IMR-90 (cell line): ENCODE measurements at places on chromosomes 5 and 9. TPM values are rescaled to one million over a fixed set of nuclear protein-coding genes. Genes with fewer than 3 reads are reported as not detected.
A peak's percentile ranks its signal among the peaks of the same experiment; 100 is the strongest.

DNA sequence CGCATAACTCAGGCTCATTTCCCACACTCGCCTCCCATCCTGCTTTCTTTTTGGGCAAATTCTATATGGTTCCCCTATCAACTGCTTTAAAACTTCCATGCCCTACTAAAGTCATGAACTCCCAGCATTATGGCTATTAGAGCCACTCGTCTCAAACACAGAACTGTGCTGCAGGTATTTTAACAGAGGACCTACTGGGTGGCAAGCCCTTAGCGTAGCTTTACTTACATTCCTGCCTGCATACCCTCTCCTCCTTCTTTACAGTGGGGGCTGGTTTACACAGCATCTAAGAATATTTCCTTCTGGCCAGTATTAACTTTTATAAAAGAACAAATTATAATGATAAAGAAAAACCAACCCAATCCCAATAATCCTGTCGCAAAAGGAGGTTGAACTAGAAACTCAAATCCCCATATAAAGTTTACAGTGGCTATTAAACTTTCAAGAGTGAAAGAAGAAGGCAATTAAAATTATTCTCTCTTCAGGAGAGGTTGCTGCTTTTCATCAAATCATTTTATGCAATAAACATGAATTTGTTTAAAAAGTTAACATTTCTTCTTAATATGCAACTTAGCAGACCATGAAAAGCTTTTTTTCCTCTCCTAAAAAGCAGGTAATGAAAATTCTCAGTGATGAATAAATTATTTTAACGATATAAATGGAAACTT, 100.6 kb downstream of the ELAVL2 start:
- no peak overlapping the region for H3K27ac ChIP-seq
- no peaks in the 10 kb centered on the region for H3K27me3 ChIP-seq
- H3K36me3 ChIP-seq, result no peaks in the 10 kb centered on the region

- no peaks in the 10 kb centered on the region for H3K36me3 ChIP-seq
- no peaks in the 10 kb centered on the region for H3K4me1 ChIP-seq
- no peak overlapping the region for H3K4me3 ChIP-seq
- no peak overlapping the region for H3K27ac ChIP-seq
- peaks cover 5% of the 10 kb centered on the region for H3K27me3 ChIP-seq
These were observed 31.3 kb downstream of the ZFAND5 start for GRCh38 chr9:72333709-72334108.

DNA sequence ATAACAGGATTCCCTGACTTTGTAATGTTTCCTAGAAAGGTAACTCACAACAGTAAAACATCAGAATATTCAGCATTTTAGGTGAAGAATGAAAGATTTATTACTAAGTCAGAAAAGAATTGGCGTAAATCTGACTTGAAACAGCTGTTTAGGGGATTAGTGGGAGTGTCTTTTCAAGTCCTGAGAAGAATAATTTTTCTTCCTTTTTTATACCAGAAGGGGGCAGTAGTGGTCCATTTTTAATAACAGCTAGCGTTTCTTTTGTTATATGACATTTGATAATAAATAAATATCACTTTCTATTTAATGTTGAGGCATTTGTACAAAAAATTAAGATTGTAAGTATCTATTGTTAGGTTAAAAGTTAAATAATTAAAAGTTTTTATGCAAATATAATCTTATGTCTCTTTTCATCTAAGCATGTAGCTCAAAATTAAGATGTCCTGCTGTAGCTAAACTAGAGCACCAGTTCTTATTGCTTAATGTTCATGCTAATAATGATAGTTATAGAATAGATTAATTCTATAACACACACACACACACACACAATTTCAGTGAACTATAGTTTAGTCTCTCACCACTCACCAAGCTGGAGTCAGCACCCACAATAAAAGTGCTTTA, 258.7 kb upstream of the ARRDC3 start:
- no peak overlapping the region for H3K27ac ChIP-seq
- peak; percentile 41 for DNase-seq
- no peaks in the 10 kb centered on the region for H3K4me1 ChIP-seq
- no peaks in the 10 kb centered on the region for H3K27me3 ChIP-seq
- no peak overlapping the region for H3K4me3 ChIP-seq

DNA sequence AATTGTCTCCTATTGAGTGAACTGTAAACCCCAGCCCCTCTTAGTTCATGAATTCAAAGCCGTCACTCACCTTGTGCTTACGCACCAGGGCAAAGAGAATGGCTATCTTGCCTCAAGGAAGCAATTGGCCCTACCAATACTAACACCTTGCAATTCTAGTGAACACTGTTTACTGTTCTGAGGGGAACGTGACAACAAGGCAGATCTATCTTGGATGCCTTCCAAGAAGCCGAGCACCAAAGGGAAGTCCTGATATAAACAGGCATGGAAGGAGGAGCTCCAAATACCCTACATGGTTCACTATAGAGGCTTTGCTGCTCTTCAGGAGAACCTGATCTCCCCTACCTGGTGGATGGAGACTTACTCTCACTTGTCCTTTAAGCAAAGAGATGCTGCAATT, 1.7 kb upstream of the PLPPR1 start:
- no peaks in the 10 kb centered on the region for H3K4me1 ChIP-seq
- H3K36me3 ChIP-seq, result no peaks in the 10 kb centered on the region
- H3K27ac ChIP-seq, result no peak overlapping the region
- peaks cover 11% of the 10 kb centered on the region; the same call in 1 of the 2 replicates for H3K27me3 ChIP-seq
- DNase-seq, result no peak

GRCh38 chr5:58016358-58016757, 443.5 kb downstream of the PLK2 start:
- no peaks in the 10 kb centered on the region for H3K27me3 ChIP-seq
- H3K4me1 ChIP-seq, result peaks cover 3% of the 10 kb centered on the region
- DNase-seq, result peak; percentile 0
- no peaks in the 10 kb centered on the region for H3K36me3 ChIP-seq
- H3K4me3 ChIP-seq, result no peak overlapping the region

DNA sequence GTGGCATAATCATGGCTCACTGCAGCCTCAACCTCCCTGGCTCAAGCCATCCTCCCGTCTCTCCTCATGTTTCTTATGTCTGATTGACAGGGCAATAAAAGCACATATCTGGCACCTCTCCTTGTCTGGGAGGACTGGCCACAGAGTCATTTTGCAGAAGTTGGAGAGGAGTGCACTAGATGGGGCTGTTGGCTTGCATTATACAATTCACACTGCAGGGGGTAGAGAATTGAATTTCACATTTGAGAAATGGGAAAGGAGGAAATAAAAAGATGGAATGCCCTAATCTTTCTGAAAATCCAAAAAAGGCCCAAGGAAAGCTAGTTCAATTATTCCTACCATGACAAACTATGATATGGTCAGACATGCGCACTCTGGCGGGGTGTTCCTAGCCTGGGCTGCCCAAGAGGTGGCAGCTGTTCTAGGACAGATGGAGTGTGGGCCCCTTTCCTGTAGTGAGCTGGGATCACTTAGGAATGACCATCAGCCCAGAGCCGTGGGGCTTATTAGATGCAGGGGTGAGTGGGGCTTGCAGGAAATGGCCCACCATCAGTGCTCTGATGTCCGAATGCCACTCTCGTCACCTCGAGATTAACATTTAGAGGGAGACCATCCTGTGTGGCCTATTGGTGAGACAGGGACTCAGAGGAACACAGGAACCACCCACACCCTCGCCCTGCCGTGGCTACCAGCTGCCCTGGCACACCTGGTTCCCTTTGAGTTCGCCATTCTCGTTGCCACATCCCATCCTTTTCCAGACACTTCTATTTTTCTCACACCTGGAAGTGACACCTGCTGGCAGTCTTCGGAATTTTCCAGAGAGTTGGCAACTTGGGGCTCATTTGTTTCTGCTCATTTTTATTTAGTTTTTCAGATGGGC, 21.8 kb upstream of the ANKRD18A start:
- H3K27me3 ChIP-seq, result no peaks in the 10 kb centered on the region; the same call in 1 of the 2 replicates
- H3K4me1 ChIP-seq, result no peaks in the 10 kb centered on the region
- no peaks in the 10 kb centered on the region for H3K36me3 ChIP-seq

DNA sequence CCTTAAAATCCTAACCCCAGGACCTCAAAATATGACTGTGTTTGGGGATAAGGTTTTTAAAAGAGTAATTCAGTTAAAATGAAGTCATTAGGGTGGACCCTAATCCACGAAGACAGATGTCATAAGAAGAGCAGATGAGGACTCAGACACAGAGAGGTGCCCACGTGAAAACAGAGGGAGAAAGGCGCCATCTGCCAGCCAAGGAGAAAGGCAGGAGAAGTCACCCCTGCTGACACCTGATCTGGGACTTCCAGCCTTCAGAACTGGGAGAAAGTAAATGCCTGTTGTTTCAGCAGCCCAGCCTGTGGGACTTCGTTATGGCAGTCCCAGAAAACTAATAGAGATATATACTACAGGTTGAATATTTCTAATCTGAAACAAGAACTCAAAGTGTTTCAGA, 67.4 kb downstream of the ROR2 start:
- H3K27ac ChIP-seq, result no peak overlapping the region
- H3K4me1 ChIP-seq, result peaks cover 14% of the 10 kb centered on the region; the same call in 1 of the 2 replicates
- no peak overlapping the region for H3K4me3 ChIP-seq
- H3K27me3 ChIP-seq, result no peaks in the 10 kb centered on the region; the same call in 1 of the 2 replicates
- H3K36me3 ChIP-seq, result peaks cover 16% of the 10 kb centered on the region; the same call in 1 of the 2 replicates
- no peak for DNase-seq

DNA sequence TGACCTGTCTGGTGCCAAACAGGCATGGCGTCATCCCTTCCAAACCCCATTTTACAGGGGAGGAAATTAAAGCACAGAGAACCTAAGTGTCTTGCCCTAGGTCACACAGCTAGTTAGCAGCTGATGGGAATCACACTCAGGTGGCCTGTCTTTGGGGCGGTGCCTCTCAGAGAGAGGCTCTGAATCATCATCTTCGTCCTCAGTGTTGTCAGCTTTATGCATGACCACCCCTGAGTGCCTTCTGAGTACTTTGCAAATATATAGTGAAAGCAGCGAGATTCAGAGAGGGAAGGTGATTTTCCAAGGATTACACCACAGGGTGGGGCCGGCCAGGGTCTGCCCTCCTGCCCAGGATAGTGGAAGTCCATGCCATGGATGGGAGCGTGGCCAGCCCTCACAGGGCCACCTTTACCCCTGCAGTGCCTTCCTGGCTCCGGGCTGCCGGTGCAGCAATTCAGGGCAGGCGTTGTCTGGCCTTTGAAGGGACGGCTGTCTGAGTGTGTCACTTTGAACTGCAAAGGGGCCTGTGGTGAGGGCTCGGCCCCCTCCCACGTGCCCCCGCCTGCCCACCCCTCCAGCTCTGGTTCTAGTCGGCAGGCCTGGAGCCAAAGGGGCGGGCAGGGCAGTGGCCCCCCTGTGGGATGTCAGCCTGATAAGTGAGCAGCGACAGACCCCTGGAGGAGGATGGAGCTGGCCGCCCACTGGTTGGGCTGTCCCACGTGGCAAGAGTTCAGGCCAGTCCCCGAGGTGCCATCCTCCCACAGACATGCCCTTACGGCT, 16.9 kb downstream of the LMX1B start:
- H3K36me3 ChIP-seq, result no peaks in the 10 kb centered on the region
- no peak overlapping the region for H3K4me3 ChIP-seq
- H3K27ac ChIP-seq, result no peak overlapping the region
- H3K27me3 ChIP-seq, result peaks cover 89% of the 10 kb centered on the region

- DNase-seq, result no peak
- peaks cover 2% of the 10 kb centered on the region; the same call in 1 of the 2 replicates for H3K4me1 ChIP-seq
- no peak overlapping the region for H3K27ac ChIP-seq
- H3K27me3 ChIP-seq, result peaks cover 35% of the 10 kb centered on the region
These were observed 86.1 kb downstream of the HSD17B3 start for GRCh38 chr9:96215841-96216240.

DNA sequence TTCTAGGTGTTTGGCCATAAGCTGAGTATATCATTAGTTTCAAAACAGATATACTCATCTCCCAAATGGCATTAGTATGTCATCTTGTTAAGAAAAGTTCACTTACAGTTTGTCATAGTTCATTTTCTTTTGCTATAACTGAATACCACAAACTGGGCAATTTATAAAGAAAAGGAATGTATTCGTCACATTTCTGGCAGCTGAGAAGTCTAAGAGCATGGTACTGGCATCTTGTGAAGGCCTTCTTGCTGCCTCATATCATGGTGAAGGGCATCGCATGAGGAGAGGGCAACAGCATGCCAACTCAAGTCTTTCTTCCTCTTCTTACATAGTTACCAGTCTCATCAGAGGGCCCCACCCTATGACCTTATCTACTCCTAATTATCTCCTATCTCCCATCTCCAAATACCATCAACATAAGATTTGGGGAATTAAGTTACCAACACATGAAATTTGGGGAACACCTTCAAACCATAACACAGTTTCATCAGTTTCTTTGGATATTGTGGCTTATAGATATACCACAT, 20.4 kb upstream of the ITGA1 start:
- no peaks in the 10 kb centered on the region for H3K4me1 ChIP-seq
- H3K27ac ChIP-seq, result no peak overlapping the region
- no peaks in the 10 kb centered on the region for H3K27me3 ChIP-seq
- no peaks in the 10 kb centered on the region for H3K36me3 ChIP-seq

GRCh38 chr5:176835918-176836317, 25.6 kb downstream of the UNC5A start:
- no peaks in the 10 kb centered on the region for H3K4me1 ChIP-seq
- peaks cover 9% of the 10 kb centered on the region; the same call in 1 of the 2 replicates for H3K27me3 ChIP-seq
- H3K27ac ChIP-seq, result no peak overlapping the region
- no peak for DNase-seq

GRCh38 chr5:156020647-156021046, 306.3 kb upstream of the SGCD start:
- DNase-seq, result no peak
- no peak overlapping the region for H3K4me3 ChIP-seq
- H3K27me3 ChIP-seq, result no peaks in the 10 kb centered on the region
- no peaks in the 10 kb centered on the region for H3K4me1 ChIP-seq

DNA sequence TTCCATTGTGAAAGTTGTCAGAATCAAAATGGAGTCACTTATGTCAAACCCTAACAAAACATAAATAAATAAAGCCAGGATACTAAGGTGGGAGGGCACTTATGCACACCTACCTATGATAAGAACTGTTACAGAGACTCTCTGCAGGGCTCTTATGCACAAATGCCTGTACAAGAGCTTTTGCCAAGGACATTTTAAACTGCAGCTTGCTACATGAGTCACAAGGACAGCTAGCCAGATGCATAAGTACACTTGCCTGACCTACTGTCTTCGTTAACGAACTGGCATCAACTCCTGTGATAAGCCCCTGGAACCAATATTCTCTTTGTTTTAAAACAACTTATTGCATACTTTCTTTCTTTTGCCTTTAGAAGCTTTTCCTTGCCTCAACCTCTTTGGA, 152.9 kb upstream of the SPEF2 start:
- no peak overlapping the region for H3K4me3 ChIP-seq
- H3K27ac ChIP-seq, result no peak overlapping the region

DNA sequence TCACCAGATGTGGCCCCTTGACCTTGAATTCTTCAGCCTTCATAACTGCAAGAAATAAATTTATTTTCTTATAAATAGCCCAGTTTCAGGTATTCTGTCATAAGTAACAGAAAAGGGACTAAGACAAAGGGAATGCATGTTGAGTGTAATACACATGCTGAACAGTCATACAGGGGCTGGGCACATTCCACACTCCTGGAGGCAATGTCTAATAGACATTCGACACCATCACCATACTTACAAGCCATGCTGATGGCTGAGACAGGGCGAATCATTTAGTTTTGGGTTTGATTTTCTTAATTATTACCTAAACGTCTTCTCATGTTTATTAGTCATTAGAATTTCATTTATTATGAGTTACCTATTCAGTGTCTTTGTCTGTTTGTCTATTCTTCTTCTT, 68.5 kb downstream of the TENT4A start:
- DNase-seq, result peak; percentile 39
- no peaks in the 10 kb centered on the region for H3K4me1 ChIP-seq
- H3K36me3 ChIP-seq, result no peaks in the 10 kb centered on the region
- H3K4me3 ChIP-seq, result no peak overlapping the region

P4HA2 gene
- polyA plus RNA-seq, result 184 and 186 TPM in 2 replicates

OLFM1 gene
- polyA plus RNA-seq, result 0.23 and 0.38 TPM in 2 replicates

THBS4 gene
- 0.53 and 0.92 TPM in 2 replicates for polyA plus RNA-seq
